Right atrium auricular region (tissue), 2 donors: ENCODE measurements at places on chromosomes 5 and 9. TPM values are rescaled to one million over a fixed set of nuclear protein-coding genes. Genes with fewer than 3 reads are reported as not detected.
A peak's percentile ranks its signal among the peaks of the same experiment; 100 is the strongest.

DNA sequence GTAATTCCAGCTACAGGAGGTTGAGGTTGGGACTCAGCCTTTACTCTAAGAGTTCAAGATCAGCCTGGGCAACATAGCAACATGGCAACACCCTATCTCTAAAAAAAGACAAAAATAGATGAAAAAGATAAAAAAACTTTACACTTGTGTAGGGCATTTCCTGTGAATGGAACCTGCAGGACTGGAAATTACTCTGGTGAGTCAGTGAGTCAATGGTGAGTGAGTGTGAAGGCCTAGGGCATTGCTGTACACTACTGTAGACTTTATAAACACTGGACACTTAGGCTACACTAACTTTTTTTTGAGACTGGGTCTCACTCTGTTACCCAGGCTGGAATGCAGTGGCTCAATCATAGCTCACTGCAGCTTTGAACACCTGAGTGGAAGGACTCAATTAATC is 19.5 kb upstream of the ARSI start:
- DNase-seq, result no peak

- peak; percentile 79 for DNase-seq
These were observed 7.3 kb downstream of the CDC14B start for GRCh38 chr9:96612105-96612965.

- DNase-seq, result peak; percentile 88
These were observed 20.1 kb downstream of the PCDHGC5 start for GRCh38 chr5:141508798-141509611.

- DNase-seq, result no peak
These were observed 9.6 kb downstream of the ZNF608 start for GRCh38 chr5:124736805-124737188.

DNA sequence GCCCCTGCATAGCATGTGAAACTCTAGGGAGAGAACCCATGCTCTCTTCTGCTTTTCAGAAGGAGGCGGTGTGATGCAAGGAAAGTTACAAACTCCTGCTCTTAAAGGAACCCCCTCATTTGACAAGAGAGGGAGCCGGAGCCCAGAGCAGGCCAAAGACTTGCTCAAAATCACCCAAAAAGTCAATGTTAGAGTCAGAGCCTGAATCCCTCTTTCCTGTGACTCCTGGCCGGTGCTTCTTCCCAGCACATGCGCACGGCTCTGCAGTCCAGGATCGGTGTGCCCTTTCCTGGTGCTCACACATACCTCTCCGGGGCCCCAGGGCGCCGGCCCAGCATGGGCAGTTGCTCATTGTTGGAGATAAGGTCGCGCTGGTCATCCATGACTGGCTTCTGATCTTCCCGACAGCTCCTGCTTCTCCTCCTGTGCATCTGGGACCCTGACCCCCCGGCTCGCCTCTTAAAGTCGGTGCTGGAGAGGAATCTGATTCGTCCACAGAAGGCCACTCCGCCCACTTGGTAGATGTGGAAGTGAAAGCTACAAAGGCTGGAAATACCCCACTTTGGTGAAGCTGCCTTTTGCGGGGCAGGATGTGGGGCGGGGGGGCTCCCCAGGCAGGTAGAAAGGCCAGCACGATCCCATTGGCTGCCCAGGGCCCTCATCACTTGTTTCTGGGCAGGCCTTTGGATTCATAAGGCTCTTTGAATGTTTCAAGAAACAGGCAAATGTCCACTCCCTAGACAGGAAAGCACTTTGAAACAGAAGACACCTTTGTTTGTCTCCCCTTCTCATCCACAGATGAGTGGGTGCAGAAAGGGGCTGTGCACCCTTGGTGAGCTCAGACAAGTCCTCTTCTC is at the start of gene CD74:
Gene CD74, minus strand, starts transcription at position 592 of the 857 bp plus-strand sequence. Its CDS starts 161 bp downstream, at position 431.
- DNase-seq, result peak; percentile 86

Gene LECT2
- not detected for total RNA-seq

Gene EGR1
- 17.3 TPM for total RNA-seq
